ENCODE measurements at places on chromosomes 12 and 14.
A peak's percentile ranks its signal among the peaks of the same experiment; 100 is the strongest.

DNA sequence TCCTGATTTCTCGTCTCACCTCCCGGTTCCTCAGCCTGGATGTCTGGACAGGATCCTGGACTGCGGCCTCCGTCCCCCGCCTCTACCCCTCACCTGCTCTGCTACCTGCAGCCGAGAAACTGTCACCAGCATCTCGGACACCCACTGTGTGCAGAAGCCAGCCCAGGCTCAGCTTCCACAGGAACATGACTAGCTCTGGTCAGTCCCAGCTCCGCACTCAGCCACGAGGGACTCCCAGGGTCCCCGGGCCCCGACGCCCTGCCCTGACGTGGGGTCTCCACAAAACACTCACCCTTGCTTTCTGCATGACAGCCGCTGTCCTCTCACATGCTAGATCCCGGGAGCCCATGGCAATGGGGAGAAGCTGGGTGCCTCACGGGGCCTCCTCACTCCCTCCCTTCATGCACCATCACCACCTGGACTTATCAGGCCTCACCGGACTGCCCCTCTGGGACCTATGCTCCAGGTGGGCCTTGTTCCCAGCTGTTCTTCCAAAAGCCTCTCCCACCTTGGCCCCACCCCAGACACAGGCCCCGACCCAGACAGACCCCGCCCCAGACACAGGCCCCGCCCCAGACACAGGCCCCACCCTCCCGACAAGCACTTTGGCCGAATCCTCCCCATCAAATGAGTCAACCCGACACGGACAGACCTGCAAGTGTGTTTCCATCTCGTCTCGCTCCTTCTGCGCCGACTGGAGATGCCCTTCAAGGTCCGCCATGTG is 26.9 kb upstream of the ANKLE2 start:
- DNase-seq, result no peak

GRCh38 chr12:94872971-94873733 is 130.3 kb downstream of the NDUFA12 start:
- DNase-seq, result no peak

DNA sequence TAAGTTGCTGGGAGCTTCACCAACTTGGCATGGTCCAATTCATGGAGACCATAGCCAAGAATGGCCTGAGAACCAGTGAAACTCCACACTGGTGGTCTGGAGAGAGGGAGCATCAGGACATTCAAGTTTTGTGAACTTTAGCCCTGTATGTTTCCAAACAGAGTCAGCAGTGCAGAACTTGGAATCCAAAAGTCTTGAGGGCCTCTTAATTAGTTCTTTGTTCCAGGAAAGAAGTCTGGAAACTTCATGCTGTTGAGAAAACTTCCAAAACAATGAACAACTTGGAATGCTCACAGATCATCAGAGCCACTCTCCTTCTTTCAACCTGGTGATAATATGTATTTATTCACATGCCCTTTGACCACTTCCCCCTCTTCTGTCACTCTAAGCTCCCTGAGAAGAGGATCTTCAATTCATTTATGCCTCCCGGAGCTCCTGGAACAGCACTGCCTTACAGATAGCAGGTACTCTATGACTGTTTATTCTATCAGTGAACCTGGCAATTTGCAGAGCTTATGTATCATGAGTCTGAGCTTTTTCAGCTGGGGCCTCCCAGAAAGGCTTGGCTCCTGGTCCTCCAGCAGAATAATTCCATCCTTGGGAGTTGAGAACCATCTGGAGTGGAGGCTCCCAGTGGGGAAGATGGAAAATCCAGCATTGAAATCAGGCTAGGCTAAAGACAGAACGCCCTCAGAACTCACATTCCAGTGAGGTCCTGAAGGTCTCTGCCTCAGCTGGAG is 191.4 kb downstream of the KTN1 start:
- no peak for DNase-seq

DNA sequence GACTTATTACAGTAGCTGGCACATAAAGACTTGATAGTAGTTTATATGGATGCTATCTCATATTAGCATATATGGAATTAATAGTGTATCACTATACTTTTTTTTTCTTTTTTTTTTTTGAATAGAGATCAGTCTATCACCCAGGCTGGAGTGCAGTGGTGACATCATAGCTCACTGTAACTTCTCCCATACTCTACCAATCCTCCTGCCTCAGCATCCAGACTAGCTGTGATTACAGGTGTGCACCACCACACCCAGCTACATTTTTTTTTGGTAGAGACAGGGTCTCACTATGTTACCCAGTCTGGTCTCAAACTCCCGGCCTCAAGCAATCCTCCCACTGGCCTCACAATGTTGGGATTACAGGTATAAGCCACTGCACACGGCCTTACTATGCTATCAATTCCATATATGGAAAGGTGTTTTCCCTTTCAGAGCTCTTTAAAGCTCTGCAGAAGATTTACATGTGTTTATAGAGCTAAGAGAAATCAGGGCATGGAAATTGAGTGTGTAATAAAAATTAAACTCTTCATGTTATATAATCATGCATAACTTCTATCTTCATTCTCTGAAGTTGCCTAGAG is 1.8 kb upstream of the TBK1 start:
- no peak for DNase-seq

- no peak for DNase-seq
These were observed 81.2 kb upstream of the ATF7IP start for GRCh38 chr12:14284184-14284722.

DNA sequence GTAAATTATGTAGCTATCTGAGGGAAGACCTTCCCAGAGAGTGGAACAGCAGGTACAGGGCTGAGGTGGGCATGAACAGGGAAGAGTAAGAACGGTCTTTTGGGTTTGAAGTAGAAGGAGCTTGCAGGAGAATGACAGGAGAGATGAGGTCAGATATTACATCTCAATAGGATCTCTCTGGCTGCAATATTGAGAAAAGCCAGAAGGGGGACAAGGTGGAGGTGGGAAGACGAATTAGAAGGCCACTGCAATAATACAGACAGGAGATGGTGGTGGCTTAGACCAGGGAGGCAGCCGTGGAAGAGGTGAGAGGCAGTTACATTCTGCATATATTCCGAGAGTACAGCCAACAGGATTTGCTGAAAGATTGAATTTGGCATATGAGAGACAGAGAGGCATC is 310.2 kb downstream of the APAF1 start:
- DNase-seq, result no peak

DNA sequence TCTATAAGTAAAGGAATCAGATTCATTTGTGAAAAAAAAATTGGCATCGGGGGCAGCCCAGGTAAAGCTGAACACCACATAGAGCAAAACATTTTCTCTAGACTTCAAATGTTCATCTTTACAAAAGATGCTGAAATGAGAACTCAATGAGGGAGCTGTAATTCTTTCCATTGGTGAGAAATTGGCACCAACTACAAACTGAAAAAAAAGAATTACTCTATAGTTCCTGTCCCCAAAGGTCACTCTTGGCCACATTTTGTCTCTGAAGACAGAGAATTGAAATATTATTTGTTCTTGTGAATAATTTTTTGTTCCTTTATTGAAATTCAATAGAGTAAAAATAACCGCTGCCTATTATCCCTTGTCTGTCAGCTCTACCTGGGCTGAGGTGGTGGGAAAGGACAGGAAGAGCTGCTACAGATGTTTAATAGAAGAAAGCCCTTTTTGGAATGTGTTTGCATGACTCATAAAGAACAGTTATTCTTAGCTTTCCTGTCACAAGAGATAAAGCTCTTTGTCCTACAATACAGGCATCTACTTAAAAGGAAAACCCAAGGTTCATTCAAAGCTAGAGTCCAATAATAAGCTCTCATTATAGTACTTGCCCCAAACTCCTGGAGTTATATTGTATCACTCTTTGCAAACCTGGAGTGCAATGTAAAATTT is 380.1 kb upstream of the KITLG start:
- DNase-seq, result no peak

- DNase-seq, result no peak
These were observed 189.4 kb downstream of the NTF3 start for GRCh38 chr12:5621329-5621728.

DNA sequence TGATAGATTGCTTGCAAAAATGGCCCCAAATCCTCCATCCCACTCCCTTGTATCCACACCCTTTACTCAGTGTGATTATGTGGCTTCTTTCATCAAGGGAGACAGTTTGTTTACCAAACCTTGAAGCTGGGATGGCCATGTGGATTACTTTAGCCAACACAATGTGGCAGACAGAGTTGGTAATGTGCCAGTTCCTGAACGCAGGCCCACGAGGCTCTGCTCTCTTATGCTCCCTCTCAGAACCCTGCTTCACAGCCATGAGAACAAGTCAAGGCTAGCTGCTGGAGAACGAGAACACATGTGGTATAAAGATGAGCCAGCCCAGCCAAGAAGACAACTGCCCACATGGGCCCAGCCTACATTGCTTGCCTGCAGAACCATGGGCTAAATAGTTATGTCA is 162.3 kb downstream of the NDUFA12 start:
- peak; percentile 13 for DNase-seq

GRCh38 chr12:46671102-46671501 is 154.7 kb downstream of the SLC38A4 start:
- DNase-seq, result no peak

GRCh38 chr12:118102609-118103008 is 1.2 kb downstream of the VSIG10 start:
- DNase-seq, result no peak

DNA sequence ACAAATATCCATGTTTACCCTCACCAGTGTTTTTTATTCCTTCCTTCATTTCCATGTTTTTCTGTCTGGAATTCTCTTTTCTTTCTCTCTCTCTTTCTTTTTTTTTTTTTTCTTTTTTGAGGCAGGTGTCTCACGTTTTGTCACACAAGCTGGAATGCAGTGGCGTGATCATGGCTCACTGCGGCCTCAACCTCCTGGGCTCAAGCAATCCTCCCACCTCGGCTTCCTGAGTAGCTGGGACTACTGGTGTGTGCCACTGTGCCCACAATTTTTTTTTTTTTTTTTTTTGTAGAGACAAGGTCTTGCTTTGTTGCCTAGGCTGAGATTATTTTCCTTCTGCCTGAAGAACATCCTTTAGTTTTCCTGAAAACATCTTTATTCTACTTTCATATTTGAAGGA is 15.0 kb upstream of the AMIGO2 start:
- DNase-seq, result no peak

DNA sequence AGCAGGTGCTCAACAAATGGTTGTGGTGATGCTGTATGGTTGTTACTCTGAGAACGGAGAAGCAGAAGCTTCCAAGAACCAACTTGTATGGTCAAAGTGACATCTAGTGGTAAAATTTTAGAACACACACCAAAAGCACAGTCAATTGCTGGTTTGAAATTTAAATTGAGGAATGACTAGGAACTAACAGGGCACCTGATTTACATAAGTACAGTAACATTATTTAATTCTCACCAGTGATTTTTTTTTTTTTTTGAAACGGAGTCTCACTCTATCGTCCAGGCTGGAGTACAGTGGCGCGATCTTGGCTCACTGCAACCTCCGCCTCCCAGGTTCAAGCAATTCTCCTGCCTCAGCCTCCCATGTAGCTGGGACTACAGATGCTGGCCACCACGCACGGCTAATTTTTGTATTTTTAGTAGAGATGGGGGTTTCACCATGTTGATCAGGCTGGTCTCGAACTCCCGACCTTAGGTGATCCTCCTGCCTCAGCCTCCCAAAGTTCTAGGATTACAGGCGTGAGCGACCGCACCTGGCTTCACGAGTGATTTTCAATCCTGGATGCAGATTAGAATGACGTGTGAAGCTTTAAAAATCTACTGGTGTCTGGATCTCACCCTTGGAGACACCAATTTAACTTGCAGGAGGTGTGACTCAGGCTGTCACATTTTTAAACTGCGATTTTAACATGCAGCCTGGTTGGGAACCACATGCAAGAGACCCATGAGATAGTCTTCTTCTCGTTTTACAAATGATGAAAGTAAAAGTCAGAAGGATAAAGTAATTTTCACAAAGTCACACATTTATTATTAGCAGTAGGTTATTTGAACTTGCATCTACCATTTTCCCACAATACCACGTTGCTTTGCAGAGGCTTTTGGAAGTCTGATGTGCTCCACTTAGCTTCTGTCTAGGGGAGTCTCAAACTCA is 14.1 kb upstream of the NUMB start:
- peak; percentile 50 for DNase-seq

DNA sequence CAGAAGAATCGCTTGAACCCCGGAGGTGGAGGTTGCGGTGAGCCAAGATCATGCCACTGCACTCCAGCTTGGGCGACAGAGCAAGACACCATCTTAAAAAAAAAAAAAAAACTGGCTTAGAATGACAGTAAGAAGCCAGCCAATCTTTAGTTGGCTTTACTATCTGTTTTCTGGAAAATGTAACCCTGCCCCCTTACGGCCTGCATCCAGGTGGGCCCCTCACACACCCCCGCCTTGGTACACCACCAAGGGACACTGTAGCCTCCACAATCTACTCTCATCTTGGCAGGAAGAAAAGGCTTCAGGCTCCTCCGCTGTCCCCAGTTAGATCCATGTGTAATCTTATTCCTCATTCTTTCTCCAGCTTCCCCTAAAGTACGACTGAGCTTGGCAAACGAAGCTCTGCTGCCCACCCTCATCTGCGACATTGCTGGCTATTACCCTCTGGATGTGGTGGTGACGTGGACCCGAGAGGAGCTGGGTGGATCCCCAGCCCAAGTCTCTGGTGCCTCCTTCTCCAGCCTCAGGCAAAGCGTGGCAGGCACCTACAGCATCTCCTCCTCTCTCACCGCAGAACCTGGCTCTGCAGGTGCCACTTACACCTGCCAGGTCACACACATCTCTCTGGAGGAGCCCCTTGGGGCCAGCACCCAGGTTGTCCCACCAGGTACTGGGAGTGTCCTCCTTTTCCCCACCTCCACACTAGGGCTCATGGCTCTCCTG is 6.6 kb downstream of the TAPBPL start:
- DNase-seq, result no peak

- DNase-seq, result no peak
These were observed 10.5 kb upstream of the TMED2 start for GRCh38 chr12:123573870-123574269.

- DNase-seq, result peak; percentile 44
These were observed 15.9 kb downstream of the KRT85 start for GRCh38 chr12:52351196-52352059.

GRCh38 chr14:65150898-65151608 is 48.7 kb upstream of the MAX start:
- no peak for DNase-seq

DNA sequence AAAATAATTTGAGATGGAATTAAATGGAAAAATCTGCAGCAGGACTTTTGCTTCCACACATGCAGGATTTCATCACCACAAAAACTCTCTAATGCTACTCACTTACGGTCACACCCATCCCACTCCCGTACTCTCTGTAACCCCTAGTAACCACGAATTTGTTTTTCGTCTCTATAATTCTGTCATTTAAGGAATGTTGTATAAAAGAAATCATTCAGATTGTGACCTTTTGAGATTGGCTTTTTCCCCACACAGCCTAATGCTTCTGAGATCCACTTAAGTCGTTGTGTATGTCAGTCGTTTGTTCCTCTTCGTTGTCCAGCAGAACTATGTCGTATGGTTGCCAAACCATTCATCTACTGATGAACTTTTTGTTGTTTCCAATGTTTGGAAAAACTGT is 19.8 kb upstream of the PZP start:
- DNase-seq, result no peak
